ENCODE measurements at places on chromosomes 6 and 20. TPM values are rescaled to one million over a fixed set of nuclear protein-coding genes. Genes with fewer than 3 reads are reported as not detected.
A peak's percentile ranks its signal among the peaks of the same experiment; 100 is the strongest.

DNA sequence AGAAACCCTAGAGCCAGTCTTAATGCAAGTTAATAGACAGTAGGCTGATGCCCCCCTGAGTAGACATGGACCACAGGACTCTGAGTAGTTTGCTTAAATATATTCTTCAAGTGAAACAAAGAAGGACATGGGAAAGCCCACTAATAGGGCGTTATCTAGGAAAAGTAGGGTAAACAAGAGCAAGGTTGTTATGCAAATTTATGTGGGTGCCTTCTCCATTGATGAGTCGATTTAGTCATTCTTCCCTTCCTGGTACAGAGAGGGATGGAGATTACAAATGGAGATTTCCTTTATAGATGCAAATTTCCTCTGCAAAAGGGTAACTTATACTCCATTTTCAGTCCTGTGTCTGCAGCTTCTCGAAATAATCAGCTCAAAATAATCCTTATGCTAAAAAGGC, 262.0 kb downstream of the CD83 start:
- no peak for DNase-seq

GRCh38 chr20:62350098-62350628, 16.9 kb downstream of the LAMA5 start:
- DNase-seq = peak; percentile 66

DNA sequence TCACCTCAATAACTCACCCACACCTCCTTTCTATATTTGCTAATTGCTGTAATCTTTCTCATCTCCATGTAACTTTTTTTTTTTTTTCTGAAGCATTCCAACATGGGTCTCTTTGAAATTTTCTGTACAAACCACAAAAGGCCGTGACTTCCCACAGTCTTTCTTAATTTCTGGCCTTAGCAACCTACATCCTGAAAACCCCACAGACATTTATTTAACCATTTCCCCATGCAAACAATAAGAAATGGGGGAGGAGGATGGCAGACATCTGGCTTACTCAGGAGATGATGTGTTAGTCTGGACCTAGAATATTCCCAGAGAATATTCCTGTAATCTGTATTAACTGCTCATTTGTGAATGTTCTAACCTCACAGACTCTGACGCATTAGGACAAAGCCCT, 57.6 kb downstream of the MEP1A start:
- peak; percentile 97 for DNase-seq

DNA sequence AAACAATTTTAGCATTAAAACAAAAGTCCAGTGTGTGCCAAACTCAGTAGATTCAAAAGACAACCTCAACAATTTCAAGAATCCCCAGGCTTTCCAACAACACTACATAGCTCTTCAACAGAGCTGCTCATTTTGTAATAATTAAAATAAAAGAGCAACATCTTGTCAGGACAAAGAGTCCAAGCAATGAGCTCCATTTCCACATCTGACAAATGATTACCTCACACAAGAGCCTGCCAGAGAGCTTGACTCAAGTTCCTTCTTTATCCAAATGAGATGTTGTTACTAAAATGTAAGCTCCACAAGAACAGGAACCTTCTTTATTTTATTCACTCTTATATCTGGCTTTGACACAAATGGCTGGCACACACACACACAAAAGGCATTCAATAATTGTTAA, 449.8 kb downstream of the HACE1 start:
- no peak for DNase-seq

DNA sequence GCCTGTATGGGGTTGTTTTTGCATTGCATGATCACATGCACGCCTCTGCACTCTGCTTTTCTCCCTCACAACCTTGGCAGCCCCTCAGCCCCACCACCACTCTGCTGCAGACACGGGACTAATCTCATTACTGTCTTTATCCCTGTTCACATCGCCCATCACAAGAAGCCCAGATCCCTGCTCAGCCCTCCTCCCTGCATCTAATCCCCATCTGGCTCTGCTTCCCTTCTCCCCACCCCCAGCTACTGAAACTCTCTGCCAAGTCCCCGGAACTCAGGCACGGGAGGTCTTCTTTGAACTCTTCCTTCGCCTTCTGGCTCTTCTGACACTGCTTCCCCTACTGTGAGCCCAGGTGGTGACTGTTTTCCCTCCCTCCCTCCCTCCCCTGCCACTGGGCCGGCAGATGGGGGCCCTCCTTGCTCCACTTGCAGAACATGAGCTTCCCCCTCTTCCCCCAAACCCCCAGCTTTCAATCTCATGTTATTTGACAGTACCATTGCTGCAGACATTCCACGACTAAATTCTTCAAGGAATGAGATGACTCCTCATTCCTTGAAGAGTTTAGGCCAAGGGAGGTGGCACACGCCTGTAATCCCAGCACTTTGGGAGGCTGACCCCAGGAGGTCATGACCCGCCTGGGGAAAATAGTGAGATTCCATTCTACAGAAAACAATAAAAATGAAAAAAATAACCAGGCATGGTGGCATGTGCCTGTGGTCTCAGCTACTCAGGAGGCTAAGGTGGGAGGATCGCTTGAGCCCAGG, 21.9 kb upstream of the TULP1 start:
- no peak for DNase-seq

GRCh38 chr20:47568019-47568418, 66.3 kb downstream of the NCOA3 start:
- DNase-seq = peak; percentile 91

GRCh38 chr6:157226761-157227160, 96.6 kb downstream of the TMEM242 start:
- no peak for DNase-seq

- DNase-seq = no peak
These were observed 145.5 kb upstream of the RPS6KA2 start for GRCh38 chr6:166772518-166772917.

GRCh38 chr6:162940426-162940825, 212.7 kb downstream of the PACRG start:
- DNase-seq = peak; percentile 24

- DNase-seq = no peak
These were observed 57.5 kb downstream of the FOXC1 start for GRCh38 chr6:1667012-1667804.

DNA sequence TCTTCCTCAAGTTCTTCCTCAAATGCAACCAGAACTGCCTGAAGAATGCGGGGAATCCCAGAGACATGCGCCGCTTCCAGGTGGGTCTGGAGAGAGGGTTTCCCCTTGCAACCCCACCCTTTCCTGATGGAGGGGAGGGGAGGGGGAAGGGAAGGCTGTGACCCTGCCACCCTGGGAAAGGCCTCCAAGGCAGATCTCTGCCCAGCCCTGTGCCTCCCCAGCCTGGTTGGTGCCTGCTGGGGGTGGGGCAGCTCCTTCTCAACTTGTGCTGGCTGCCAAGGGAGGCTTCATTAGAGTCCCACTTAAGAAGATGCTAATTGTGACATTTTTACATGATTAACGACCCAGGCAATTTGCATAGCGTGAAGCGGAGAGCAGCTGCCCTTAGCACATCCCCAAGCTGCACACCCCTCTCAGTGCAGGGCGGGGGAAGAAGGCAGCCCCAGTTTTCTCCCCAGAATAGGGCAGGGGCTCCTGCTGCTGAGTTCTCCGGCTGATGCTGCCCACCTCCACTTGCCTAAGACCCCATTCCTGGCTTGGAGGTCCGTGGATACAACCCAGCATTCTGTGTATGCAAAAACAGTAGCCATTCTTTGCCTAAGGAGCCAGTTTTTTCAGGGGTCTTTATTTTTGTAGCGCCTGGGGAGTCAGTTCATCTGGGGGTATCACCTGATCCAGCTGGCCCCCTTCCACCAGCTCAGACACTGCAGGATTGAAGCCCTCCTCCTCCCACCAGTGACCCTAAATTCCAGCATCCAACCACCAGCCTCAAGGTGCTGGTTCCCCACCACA, 51.7 kb downstream of the CPXM1 start:
- no peak for DNase-seq

DNA sequence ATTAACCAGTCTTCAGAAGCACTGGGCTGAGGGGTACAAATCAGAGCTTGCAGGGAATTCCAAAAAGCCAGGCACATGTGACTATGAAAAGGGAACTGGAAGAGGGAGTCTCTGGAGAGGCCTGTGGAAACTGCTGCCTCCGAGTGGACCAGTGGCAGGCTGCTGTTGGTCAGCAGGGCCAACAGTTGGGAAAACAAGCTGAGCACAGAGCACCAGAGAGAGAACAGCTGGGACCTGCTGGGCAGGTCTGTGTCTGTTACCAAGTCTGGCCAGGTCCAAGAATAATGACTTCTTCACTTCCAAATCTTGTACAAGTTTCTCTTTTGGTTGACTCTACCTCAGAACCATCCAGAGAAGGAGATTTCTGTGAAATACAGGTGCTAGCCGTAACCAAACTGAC, 81.4 kb downstream of the LIN28B start:
- DNase-seq = no peak

- no peak for DNase-seq
These were observed 69.3 kb downstream of the FAM50B start for GRCh38 chr6:3918469-3918868.

- DNase-seq = no peak
These were observed 121.6 kb downstream of the PREX1 start for GRCh38 chr20:48706116-48706656.

DNA sequence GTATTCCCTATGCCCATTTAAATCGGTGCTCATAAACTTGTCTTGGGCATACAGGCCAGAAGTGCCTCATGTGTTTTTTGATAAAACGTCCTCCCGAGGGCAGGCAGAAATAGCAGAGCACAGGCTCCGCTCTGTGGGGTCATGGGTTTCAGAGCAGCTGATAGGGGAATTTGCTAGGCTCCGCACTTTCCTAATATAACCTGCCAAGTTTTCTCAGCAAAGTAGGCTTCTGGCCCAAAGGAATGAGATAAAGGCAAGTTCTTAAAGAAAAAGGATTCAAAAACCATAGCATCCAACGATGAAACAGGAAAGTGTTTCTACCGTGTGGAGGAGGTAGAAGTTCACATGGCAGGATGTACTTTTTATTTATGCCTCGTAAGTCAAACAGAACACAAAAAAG, 69.8 kb upstream of the RALGAPA2 start:
- no peak for DNase-seq

DNA sequence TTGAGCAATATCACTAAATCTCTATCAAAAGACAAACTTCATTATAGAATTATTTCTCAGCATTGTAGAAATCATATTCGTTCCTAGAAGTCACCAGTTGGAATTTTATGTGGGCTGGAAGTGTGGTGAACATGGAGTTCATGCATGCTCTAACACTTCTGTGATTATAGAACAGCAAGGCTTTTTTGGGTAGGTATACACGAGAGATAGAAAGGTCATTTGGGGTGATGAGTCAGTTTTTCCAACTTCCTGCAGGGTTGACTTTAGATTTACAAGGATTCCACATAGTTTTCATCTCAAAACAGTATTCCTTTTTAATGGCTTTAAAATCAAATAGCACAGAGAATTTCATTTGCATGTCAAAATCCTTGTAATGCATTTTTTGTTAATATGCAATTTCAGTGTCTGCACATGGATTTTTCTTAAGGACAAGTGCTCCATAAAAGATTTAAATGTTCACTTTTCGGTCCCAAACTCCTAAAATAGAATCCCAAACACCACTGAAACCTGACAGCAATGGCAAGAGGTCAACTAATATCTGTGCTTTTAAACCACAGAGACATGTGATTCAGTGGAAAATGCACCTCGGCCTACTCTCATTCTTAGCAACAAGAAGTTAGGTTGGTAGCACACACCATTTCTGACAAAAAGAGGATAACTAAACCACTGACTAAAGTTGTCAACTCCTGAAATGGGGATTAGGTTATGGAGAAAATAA, 211.0 kb downstream of the MOXD1 start:
- DNase-seq = peak; percentile 93

The SRSF12 gene
- total RNA-seq = not detected

The ENPP5 gene
- total RNA-seq = 0.12 TPM

The CST2 gene
- not detected for total RNA-seq

The MEI4 gene
- not detected for total RNA-seq

The PPP1R3G gene
- 2.0 TPM for total RNA-seq

The BMP6 gene
- total RNA-seq = not detected

The CBLN4 gene
- not detected for total RNA-seq

The KCNG1 gene
- 17.9 TPM for total RNA-seq

The TNF gene
- total RNA-seq = 1.7 TPM

The BCLAF1 gene
- total RNA-seq = 75.3 TPM

The IMPG1 gene
- not detected for total RNA-seq

The ARHGAP18 gene
- 47.5 TPM for total RNA-seq

The SALL4 gene
- 2.3 TPM for total RNA-seq

The PPP1R3D gene
- total RNA-seq = 7.1 TPM

The ALDH5A1 gene
- total RNA-seq = 0.68 TPM

The TLDC2 gene
- total RNA-seq = not detected

Measured in RPMI7951 (cell line).